ENCODE measurements at places on chromosomes 13 and 19.

- no peak for DNase-seq
These were observed 3.8 kb downstream of the PRTN3 start for GRCh38 chr19:844546-844971.

- no peak for DNase-seq
These were observed 34.9 kb downstream of the DNAJC15 start for GRCh38 chr13:43058318-43058674.

GRCh38 chr13:33016414-33017322 lies at the start of gene KL:
Gene KL, plus strand, starts transcription at chr13:33016423. Its CDS starts 18 bp downstream, at chr13:33016441.
- no peak for DNase-seq

GRCh38 chr13:59774491-59774971 lies 389.2 kb downstream of the DIAPH3 start:
- DNase-seq: peak; percentile 20

- peak; percentile 92 for DNase-seq
These were observed 10.5 kb downstream of the ZIC2 start for GRCh38 chr13:99991828-99992775.

DNA sequence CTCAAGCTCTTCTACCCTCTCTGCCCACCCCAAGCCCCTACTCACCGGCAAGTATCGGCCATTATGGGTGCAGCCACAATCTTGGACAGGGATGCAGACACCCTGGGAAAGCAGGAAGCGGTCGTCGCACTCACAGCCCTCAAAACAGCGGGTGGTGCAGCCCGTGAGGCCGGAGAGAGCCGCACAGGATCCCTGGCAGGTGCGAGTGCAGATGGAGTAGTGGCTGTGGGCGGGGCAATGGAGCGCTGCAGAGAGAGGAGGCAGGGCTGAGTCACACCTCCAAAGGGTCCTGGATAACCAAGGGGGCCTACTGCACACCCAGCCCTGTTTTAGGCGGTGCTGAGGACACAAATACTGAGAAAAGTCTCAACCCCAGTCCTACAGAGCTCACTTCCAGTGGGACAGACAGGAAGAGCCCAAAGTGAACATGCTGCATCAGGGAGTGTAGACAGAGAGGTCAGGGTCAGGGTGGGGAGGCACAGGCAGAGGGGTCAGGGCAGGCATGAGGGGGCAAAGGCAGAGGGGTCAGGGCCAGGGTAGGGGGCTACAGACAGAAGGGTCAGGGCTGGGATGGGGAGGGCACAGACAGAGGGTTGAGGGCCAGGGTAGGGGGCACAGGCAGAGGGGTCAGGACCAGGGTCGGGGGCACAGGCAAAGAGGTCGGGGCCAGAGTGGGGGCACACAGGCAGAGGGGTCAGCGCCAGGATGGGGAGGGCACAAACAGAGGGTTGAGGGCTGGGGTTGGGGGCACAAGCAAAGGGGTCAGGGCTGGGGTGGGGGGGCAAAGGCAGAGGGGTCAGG lies 24.2 kb upstream of the FBL start:
- DNase-seq: no peak

DNA sequence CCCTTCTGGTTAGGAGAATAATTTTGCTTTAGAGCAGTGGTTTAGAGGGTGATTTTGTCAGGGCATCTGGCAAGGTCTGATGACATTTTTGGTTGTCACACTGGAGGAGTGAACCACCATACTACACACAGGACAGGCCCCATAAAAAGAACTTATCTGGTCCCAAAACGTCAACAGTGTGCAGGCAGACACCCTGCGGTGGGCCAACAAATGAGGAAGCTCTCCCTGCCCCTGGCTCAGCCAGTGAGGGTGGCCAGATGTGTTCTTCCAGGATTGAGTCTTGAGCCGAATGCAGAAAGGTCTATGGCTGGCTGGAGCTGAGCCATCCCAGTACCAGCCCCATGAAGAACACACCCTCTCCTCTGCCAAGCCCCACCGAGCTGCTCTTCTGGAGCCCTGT lies 149.2 kb downstream of the MIPEP start:
- no peak for DNase-seq

DNA sequence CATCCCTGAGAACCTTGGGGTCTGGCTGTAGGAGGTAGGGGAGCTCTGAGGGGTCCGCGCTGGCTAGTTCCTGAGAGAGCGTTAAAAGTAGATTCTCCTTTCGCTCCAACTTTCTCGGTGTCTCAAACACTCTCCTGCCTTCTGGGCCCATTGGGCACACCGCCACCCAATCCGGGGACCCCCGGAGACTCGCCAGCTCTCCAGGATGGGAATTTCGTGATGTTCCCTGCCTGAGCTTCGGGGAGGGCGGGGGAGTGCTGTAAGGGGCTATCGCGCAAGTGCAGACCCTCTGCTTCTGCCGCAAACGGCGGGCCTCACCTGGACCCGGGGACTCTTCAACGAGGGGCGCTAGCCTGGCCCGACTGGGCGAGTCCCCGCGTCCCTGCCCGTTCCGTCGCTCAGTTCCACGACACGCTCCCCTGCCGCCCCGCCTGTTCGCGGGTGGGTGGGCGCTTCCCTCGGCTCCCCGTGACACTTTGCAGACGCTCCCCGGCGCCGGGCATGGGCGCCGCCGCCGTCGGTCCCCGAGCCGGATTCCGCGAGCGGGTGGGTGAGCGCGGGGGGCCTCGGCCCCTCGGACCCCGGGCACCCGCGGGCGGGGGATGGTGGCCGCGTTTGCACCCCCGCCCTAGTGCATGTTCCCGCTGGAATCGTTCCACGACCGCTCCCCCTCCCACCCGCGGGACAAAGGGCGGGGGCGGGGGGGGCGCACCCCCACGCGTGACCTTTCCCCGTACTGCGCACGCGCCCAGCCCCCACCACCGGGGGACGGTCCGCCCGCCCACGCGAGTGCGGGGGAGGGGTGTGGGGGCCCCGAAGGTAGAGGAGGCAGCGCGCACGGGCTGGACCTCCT lies at the start of gene CCDC106:
Gene CCDC106 (plus strand): TSS at position 481 of the 853 bp plus-strand sequence. CDS start 835 bp downstream, outside the sequence.
- no peak for DNase-seq

DNA sequence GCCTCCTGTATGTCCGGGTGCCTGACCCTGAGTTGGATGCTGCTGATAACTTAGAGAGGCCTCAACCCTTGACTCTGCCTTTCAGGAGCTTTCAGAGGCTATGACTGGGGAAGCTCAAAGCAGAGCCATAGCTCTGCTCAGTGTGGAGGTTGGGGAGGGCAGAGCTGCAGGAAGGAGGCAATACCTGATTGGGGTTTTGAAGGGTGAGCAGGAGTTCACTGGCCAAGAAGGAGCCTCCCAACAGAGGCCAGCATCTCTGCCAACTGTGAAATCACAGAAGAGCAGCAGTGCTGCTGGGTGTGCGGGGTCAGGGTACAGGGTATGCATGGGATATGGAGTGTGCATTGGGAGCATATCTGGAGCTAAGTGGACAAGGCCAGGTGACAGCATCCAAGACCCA lies 21.6 kb downstream of the TMEM38A start:
- DNase-seq: no peak

DNA sequence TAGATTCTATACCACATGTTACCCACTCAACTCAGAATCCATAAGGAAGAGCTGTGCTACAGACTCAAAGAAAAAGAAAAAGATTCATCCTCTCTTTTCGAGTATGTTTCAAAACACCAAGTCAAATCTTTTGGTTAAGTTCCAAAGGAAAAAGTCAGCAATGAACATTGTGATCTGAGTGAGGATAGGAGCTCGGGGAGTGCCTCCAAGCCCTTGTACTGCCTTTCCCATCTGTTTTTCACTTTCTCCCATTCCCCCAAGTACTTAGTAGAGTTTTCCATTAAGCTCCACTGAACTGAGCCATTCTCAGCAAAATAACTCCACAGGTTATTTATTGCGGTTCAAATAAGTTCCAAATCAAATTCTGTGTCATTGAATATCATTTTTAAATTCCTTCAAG lies 47.7 kb upstream of the MAB21L1 start:
- DNase-seq: no peak

DNA sequence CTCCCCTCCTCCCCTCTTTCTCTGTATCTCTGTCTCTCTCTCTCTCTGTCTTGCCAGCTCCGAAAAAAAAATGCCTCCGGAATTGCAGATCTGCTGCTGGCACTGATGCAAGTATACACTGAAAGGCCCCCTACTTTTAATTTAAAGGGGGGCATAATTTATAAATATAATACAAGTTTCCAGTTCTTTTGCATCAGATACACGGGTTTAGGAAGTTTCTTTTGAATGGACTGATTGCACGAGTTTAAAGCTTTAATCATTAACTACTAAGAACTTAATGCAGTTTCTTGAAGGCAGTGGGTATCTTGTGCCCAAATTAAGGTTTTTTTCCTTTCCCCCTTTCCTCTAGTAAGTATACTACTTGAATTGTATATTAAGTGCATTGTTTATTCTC lies 1.4 kb downstream of the FGF9 start:
- DNase-seq: no peak

DNA sequence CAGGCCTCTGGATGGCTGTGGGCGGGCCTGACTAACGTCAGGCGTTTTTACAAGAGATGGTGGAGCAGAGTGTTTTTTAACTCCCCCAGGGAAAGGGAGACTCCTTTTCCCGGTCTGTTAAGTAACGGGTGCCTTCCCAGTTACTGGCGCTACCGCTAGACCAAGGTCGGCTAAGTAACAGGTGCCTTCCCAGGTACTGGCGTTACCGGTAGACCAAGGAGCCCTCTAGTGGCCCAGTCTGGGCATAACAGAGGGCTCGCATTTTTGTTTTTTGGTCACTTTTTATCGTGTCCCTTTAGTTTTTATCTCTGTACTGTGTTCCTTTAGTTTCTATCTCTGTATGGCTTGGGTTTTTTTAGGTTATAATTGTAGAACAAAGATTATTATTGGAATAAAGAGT lies 10.0 kb downstream of the ZNF383 start:
- no peak for DNase-seq

- no peak for DNase-seq
These were observed 43.7 kb downstream of the TSSK6 start for GRCh38 chr19:19471682-19472081.

GRCh38 chr13:68588623-68589022 lies 1358.5 kb upstream of the PCDH9 start:
- DNase-seq: no peak

- DNase-seq: no peak
These were observed 1197.5 kb downstream of the EFNB2 start for GRCh38 chr13:105338006-105338405.

- DNase-seq: peak; percentile 72
These were observed 20.7 kb downstream of the TNFSF11 start for GRCh38 chr13:42594481-42595252.

- DNase-seq: no peak
These were observed 65.5 kb downstream of the RASA3 start for GRCh38 chr13:114066956-114067355.

DNA sequence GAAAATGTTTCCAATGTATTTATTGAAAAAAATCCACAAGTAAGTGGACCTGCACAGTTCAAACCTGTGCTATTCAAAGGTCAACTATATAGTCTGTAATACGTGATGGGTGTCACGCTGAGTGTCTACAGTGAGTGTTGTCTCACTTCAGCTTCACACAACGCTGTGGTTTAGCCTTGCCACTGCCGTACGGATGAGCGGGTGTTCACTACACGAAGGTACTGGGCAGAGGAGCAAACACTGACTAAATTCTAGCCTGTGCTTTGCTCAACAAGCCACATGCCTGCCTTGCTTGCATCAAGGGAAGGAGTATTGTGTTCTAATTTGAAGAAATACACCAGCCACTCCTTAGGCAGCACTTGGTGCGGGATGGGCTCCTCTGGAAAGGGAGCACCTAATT lies 3.4 kb upstream of the FFAR3 start:
- DNase-seq: no peak

DNA sequence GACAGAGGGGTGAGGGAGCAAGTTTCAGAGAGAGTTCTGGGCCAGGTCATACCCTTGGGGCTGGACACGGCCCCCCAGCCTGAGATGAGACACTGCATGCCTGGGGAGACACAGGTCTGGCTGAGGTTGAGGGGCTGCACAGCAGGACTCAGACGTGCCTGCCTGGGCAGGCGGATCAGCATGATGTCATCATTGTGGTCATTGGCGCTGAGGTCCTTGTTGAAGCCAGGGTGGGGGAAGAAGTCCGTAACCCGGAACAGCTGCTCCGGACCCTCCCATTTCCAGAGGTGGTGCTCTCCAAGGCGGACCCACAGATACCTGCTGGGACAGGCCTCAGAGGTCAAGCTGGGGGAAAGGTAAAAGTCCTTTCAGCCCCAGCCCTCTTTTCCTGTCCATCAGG lies 5.0 kb upstream of the KLK8 start:
- DNase-seq: no peak

DNA sequence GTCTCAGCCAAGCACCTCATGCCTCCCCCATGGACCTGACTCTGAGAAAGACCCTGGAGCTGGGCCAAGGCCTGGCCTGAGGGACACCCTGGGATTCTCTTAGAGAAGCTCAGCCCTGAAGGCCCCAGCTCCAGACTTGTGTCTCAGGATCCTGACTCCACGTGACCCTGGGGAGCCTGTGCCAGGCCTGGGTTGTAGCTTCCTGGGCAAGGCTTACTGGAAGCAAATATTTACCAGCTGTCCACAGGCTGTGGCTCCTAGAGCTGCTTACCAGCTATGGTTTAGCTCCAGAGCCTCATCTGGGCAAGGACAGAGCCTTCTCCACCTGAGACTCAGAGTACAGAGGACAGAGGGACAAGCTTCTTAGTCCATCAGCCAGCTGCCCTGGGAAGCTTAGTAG lies 61.0 kb upstream of the CEACAM8 start:
- DNase-seq: no peak

GRCh38 chr13:77691871-77692270 lies 5.6 kb upstream of the SLAIN1 start:
- DNase-seq: no peak

DNA sequence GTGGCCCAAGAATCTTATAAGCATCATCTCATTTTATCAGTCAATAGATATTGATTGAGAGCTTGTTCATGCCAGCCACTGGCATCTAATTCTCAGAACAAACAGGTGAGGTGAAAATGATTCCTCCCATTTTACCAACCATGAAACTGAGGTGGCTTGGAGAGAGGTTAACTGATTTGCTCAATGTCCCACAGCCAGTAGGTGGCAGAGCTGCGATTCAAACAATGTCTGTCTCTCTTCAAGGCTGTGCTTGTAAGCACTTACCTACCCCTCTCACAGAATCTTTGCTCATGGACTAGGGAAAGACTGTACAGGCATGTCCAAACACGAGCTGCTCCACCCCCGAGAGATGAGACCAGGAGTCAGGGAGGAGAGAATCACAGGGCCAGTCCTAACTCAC lies 21.5 kb upstream of the GSX1 start:
- no peak for DNase-seq

- DNase-seq: no peak
These were observed 255.9 kb upstream of the SOX21 start for GRCh38 chr13:94968040-94968756.

GRCh38 chr19:22832031-22832762 lies at the start of gene ZNF723:
Gene ZNF723, plus strand, starts transcription at chr19:22832291. Its CDS starts 89 bp downstream, at chr19:22832380.
- no peak for DNase-seq

All from astrocyte of the cerebellum (primary cell).